ENCODE measurements at places on chromosomes 3 and 15.

- no peak for DNase-seq
These were observed 381.8 kb downstream of the EPHB1 start for GRCh38 chr3:135176881-135177280.

DNA sequence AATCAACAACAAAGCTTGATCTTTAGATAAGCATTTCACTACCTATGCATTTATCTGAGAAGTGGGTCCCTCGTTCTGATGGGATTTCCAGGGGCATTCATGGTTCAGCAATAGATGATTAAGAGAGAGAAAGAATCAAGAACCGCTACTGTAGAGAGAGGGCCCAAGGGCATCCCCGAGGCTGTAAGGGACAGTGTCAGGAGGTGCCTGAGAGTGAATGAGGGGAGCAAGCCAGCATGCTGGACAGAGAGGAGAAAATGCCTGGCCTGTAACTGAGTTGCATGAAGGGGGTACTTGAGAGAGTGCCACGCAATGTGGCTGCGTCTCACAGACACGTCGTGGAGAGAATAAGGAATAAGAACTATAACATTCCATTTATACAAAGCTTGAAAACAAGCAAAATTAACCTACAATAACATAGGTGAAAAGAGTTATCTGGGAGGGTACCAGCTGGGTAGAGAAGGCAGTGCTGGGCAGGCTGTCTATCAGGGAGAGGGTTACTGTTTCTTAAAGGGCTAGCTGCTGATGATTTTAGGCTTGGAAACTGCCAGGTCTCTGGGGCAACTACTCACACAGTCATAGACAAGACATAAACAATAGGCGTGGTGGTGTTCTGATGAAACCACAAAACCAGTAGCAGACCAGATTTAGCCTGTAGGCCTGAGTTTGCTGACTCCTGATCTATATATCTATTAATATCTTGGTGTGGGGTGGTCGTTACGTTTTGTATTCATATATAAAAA is 374.6 kb upstream of the CFAP20DC start:
- DNase-seq, result peak; percentile 35

DNA sequence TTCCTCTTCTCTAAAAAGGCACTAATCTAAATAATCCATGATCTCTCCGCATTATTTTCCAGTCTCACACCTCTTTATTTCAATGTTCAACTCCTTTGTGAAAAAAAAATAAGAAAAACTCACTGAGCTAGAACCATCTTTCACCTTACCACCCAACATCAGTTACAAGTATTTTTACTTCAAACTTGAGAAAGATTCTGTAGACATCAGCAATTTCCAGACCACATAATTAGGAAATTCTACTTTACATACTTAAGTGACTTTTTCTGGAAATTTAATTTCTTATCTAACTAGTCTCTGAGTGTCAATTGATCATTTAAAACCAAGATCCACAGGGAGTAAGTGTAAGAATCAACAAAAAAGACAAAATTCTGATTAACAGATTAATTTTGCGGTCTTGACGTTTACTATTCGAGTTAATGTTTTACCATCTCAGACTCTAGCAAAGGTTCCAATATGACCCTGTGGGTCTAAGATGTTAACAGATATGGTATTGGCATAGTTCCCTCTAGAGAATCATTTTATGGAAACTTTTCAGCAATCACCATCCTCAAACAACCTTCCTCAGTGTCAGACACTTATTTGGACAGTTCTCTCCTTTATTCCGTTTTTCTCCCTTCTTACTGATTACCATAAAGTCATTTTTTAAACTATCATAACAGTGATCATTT is 5.1 kb downstream of the ATP13A3 start:
- DNase-seq, result no peak

- DNase-seq, result no peak
These were observed 14.6 kb downstream of the CHSY1 start for GRCh38 chr15:101237251-101237650.

DNA sequence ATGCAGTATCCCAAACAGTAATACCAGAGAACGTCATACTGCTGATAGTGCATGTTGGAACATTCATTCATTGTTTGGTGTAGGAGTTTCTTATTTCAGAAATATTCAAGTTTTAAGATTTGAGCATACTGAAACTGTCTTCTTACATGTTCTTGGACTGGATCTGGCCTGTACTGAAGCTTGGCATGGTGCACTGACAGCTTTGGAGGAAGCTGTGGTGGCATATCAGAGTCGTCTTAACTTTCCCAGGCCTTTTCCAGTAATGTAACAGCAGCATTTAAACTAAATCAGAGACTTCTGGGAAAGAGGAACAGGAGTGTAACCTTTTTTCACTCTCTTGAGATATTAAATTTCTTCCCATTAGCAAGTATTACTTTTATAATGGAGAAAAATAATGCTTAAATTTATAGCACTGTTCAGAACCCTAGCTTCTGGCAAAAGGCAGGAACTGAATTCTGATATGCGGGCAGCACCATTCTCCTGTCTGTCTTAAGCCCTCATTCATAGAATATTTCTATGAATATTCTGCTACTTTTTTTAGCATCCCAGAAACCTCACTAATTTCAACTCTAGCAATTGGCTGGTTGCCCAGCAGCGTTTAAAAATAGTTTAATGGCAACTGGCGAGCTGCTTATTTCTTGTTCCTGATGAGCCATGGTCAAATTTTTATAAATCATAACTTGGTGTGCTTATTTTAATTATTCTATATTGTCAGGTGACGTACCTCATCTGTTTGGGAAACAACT is 31.1 kb downstream of the DNAJC13 start:
- DNase-seq, result no peak

GRCh38 chr3:155870133-155870944 is at the start of gene GMPS:
Gene GMPS (plus strand): TSS chr3:155870650. CDS start chr3:155870871, 221 bp downstream.
- DNase-seq, result peak; percentile 61

GRCh38 chr15:38627689-38628277 is 63.2 kb upstream of the RASGRP1 start:
- no peak for DNase-seq

DNA sequence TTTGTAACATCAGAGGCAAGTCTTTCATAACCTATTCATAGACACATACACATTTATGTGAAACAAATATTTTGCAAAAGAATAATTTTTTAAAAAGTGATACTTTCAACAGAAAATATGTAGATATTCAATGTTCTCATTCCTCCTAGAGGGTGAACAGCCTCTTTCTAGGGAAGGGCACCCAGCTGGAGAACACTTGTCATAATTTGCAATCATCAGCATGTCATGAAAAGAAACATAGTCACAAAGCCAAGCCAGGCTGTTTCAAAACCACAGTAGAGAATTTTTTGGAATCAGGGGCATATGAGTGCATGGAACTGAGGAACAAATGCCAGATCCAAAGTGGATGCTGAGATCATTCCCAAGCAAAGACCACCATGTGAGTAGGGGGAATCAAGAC is 406.9 kb upstream of the ADAMTS9 start:
- DNase-seq, result no peak

DNA sequence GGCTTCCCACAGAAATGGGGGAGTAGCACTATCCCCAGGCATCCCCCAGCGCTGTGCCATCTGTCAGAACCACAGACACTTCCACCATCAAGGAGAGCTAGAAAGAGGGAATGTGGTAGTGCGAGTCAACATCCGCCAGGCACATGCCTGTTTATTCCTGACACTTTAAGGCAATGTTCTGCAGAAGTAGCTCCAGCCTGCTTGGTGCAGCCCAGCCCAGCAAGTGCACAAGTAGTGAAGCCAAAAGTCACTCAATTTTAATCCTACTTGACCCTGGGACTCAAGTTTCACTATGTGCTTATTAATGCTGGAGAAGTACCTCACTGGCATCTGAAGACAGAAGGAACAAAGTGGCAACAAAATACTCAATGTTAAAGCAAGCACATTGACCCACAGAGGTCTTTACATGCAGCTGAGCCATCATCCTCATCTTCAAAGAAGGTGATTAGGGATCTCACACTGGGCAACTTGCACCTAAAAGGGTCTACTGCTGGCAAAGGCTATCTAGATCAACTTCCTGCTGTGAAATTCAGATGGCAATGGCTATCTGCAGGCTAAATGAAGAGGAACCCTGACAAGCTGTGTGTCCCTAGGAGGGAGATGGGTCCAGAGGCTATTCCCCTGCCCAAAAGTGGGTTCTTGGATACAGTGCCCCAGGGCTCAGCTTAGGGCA is 61.4 kb upstream of the CLDN18 start:
- no peak for DNase-seq

DNA sequence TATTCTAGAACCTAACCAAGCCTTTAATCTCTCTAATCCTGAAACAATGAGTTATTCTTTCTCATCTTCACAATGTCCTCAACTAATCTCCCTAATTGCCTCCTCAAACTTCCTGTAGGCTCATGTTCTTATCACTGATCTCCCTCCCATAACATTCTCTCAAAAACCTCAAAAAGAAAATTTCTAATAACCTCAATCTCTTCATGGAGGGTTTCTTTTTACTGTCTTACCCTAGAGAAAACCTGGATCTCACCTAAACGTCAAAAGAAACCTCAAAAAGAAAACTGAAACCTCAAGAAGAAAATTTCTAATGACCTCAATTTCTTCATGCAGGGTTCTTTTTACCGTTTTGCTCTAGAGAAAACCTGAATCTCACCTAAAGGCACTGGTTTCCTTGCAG is 150.2 kb downstream of the GSK3B start:
- DNase-seq, result no peak

DNA sequence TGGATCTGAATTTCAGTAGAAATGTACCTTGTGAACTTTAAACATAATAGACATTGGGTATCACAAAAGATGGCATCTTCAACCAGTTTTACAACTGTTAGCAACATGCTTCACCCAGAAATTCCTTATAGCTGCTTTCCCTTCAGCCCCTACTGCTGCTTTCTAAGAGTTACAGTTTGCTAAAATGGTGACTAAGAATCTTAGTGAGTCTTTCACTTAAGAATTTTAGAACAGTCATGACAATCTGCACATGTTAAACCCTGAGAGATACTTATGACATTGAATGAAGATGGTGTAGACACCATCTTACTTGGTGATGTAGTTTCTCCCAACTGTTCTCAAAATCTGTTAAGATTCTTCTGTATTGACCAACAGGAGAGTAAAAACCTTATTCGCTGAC is 129.7 kb upstream of the UBE2E1 start:
- no peak for DNase-seq

DNA sequence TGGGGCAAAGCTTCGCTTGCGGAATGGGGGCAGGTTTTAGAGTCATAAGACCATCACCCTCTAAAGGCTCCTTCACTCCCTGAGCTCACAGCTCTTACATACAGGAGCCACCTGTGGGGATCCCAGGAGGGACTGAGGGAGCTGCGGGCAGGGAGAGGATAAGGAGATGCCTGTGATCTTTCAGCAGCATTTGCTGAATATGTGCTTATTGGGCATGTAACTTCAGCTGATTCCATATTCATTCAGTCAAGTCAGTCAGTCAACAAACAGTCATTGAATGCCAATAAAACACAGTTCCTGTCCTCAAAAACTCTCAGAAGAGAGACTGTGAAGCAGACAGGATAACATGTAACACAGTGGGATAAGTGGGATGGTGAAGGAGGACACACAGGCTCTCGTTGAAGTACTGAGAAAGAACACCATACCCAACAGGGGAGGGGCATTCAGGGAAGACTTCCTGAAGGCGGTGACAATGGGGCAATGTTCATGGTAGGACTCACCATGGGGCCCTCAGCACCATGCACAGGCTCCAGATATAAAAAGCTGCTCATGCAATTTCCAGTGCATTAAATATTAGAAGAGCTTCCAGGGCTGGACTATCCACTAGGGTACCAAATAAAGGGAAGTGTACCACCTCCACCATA is 240.9 kb downstream of the UACA start:
- DNase-seq, result no peak

GRCh38 chr3:15539066-15539465 is 17.6 kb upstream of the COLQ start:
- no peak for DNase-seq

DNA sequence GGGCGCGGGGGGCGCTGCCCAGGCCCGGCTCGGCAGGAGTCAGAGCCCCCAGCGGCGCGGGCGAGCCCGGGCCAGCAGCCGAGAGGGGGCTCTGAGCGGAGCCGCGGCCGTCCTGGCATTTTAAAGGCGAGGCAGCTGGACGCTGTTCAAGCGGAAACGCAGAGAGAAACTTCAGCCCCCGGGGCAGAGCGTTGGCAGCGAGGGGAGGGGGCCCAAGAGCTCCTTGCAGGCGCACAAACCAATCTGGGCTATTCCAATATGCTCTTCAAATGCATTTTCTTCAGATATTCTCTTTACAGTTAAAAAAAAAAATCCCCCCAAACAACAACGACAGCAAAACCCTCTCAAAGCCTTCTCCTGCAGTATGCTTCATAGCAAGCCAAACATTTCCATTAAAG is at the start of gene CTXND1:
Gene CTXND1 (minus strand): TSS at position 93 of the 398 bp plus-strand sequence. CDS start 50,264 bp downstream, outside the sequence.
- DNase-seq, result no peak

- no peak for DNase-seq
These were observed 7.1 kb upstream of the PSMD2 start for GRCh38 chr3:184291738-184292445.

GRCh38 chr3:106913111-106913698 is 464.0 kb upstream of the CCDC54 start:
- DNase-seq, result no peak

GRCh38 chr3:23819599-23820360 is 14.0 kb downstream of the UBE2E1 start:
- no peak for DNase-seq

DNA sequence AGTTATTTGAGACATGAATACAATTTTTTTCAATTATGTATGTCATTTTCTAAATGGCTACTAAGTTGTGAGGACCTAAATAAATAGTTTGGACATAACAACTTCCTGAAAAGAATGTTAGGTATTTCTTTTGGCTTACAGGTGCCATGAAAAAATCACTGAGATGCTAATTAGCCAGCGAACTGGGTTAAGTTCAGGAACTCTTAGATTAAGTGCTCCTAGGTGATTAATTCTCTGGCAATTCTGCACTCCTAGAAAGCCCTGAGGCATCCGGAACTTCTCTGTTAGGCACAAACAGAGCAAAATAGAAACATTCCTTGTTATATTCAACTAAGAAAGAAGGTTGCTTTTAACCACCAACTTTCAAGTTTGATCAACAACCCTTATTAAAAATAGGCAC is 192.3 kb downstream of the STAG1 start:
- no peak for DNase-seq

GRCh38 chr15:85676342-85677098 is 118.2 kb downstream of the KLHL25 start:
- DNase-seq, result no peak

- peak; percentile 10 for DNase-seq
These were observed at the start of gene ACP3 for GRCh38 chr3:132317229-132317948. Gene ACP3 (plus strand): TSS chr3:132317407. CDS start chr3:132317457, 50 bp downstream.

DNA sequence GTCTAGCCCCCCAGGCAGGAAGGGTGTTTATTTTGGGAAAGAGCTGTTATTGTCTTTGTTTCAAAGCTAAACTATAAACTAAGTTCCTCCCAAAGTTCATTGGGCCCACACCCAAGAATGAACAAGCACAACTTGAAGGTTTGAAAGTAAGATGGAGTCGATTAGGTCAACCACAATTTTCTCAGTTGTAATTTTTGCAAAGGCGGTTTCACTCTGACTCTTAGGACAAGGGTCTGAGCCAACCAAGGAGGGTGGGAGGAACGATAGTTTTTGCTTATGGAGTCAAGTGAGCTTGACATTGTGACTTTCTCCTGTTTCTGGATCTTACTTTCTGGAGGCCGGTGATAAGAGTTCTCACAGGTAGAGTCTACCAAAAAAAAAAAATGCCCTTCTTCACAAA is 5.8 kb upstream of the ZNF770 start:
- DNase-seq, result no peak

- no peak for DNase-seq
These were observed 10.1 kb upstream of the MINDY2 start for GRCh38 chr15:58761010-58761388.
